ENCODE measurements at places on chromosomes 11 and 22.

GRCh38 chr11:121741761-121742361 is 289.1 kb upstream of the SORL1-AS1 start:
- no peak for DNase-seq

- DNase-seq, result no peak
Observed at GRCh38 chr22:47738472-47739013, 976.1 kb downstream of the TBC1D22A start.

DNA sequence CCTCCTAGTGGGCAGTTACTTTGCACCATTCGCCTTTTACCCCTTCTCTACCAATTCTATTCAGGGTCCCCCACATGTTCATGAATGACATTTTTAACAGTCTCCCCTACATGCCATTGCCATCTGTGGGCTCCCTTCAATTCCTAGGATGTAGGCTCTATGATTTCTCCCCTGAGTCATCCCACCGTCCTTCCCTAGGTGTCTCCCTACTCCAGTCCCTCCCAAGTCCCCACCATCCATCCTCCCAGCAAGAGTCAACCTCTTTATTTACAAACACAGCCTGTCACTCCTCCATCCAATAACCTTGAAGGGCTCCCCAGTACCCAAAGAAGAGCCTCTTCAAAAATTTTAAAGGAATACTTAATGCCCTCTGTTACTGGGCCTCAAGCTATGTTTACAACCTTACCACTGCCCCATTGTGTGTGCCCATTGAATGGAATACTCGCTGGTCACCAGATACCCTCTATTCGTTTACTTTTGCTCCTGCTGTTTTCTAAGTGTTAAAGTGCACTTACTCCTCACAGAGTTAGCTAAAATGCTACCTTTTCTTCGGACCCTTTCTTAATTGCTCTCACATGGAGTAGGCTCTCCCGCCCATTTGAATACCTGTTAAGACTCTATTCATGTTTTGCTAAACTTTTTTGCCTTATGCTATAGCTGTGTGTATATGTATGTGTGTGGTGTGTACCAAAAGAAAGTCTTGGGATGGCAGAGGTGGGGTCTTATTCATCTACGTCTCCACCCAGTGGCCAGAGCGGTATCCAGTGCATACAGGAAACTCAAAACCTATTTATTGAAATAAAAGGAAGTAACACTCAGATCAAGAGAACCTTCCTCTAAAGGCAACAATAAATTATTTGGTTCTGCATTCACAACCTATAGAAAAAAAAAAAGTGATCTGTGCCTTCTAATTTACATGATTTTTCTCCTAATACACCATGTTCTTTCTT is 235.8 kb upstream of the CCDC90B start:
- peak; percentile 29 for DNase-seq

DNA sequence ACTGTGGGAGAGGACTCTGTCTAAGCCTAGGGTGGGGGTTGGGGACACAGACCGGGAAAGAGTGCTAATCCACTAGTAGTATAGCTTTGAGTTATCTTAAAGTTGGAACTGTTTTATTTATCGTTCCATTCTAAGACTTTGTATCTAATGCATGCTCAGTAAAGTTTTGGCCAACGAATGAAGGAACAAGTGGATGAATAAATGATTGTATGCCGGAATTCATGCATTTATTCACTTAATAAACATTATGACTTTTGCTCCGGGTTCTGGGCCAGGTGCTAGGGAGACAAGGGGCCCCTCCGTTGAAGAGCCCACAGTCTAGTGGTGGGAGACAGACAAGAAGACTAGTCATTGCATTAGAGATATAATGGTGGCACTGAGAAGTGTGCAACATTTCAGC is 645 bp downstream of the RNF121 start:
- no peak for DNase-seq

DNA sequence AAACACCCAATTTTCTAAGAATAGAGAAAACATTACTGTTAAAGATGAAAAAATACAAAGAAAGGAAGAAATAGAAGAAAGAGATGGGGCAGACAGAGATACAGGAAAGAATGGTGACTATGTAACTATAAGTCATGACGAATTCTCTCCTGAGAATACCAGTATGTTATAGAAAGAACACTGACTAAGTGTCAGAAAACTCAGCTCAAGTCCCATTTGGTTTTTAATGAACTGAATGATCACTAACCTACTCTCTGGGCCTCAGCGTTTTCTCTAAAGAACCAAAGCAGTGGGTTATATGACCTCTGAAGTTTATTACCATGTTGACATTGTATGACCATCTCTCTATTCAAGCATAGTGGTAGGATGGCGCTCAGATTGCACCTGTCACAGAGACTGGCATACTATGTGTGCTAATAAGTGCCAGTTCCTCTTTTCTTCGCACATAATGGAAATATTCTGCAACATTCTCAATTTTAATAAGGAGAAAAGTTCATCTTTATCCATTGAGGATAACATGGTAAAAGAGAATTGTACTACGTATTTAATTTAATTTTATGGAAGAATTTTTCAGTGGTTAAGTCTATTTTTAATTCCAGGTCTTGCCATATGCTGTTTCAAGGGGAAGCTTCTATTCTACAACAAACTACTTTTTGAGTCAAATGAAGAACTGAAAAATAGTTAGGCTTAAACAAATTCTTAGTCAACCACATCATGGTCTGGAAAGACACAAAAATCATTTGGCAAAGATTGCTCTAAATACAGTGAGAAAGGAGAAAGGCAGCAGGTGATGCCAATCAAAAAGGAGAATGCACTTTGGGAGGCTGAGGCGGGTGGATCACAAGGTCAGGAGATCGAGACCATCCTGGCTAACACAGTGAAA is 25.0 kb upstream of the EED start:
- no peak for DNase-seq

- no peak for DNase-seq
Observed at GRCh38 chr11:76797341-76798201, 14.4 kb downstream of the TSKU start.

DNA sequence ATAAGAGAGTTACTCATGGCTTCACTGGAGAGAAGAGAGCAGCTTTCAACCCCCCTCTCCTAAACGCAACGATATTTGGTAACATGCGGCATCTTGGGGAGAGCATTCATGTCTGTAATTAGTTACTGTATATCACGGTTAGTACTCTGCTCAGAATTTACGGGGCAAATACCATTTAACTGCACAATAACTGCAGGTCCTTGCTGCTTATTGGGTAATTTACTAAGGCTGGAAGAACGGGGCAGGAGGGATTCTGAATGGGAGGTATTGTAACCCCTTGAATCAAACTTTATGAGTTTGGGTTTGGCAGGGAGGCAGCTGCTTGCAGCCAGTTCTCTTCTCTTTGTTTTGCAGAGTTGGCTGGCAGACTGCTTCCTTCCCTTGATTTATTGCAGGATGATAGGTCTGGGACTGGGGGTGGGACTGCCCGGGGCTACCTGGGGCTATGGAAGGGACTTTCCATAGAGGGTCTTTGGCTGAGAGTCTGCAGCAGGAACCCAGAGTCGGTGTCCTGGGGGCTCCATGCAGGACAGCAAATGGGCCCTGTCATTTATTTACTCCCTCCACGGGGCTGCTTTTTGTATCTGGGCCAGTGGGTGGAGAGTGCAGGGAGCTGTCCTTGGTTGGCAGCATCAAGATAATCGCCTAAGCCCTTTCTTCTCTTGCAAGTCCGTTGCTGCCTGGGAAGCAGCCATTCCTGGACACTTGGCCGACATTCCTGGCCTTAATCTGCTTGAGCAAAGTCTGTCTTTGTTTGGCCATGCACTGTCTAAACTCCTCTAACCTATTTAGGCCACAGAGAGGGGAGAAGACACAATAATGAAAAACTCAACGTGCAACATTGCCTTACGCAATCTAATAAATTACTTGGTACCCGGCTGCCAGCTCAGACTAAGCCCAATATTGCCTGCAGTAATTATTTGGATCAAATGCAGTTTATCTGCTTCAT is 188.9 kb downstream of the ST3GAL4 start:
- DNase-seq, result no peak

- DNase-seq, result no peak
Observed at GRCh38 chr11:131584785-131585592, 214.6 kb downstream of the NTM start.

- DNase-seq, result peak; percentile 62
Observed at GRCh38 chr11:46357483-46357936, 10.2 kb downstream of the DGKZ start.

- peak; percentile 66 for DNase-seq
Observed at GRCh38 chr11:66950112-66950535, 8.1 kb downstream of the PC start.

- no peak for DNase-seq
Observed at GRCh38 chr11:79340535-79340934, 100.3 kb downstream of the TENM4 start.

GRCh38 chr11:47499161-47499560 is 50.2 kb upstream of the RAPSN start:
- DNase-seq, result no peak

GRCh38 chr11:77300695-77301094 is 791 bp downstream of the GDPD4 start:
- no peak for DNase-seq

DNA sequence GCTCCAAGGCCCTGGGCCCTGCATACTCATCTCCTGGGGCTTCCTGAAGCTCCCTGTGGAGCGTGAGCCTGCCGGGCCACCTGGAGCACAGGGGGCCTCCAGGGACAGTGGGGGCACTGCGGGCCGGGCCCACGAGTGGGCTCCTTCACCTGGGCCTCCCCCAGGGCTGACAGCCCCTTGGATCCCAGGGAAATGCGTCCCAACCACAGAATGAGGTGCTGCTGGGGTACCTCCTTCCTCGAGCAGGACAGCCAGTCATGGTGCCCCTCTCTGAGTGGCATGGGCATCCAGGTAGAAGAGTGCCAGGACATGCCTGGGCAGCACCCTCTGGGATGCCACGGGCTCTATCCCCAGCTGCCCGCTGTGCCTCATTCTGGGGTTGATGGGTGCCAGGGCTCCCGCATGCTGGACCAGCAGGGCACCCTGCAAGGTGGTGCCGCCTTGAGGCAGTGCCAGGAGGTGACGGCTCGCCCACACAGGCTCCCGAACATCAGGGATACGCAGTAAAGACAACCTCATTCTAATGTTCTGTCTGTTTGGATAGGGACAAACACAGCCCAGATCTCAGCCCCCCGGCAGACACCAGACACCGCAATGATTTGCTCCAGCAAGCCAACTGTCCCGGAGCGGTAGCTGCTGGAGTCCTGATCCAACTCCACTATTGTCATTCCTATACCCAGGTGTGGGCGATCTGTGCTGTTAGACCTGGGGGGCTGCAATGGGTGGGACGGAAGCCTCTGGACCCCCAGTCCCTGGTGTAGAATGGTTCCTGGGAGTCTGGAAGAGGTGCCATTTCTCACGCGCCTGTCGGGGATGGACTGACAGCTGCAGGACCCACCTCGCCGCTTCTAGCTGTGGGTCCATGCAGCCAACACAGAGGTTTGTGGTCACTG is 25.8 kb downstream of the KRTAP5-5 start:
- no peak for DNase-seq

- no peak for DNase-seq
Observed at GRCh38 chr11:118223992-118224391, 819 bp downstream of the JAML start.

- no peak for DNase-seq
Observed at GRCh38 chr11:45646275-45646927, 19.0 kb downstream of the CHST1 start.

- no peak for DNase-seq
Observed at GRCh38 chr11:128701086-128701485, 7.2 kb downstream of the FLI1 start.

GRCh38 chr11:110762590-110762989 is 50.4 kb upstream of the ARHGAP20 start:
- no peak for DNase-seq

GRCh38 chr11:129613071-129613470 is 202.6 kb upstream of the TMEM45B start:
- no peak for DNase-seq

DNA sequence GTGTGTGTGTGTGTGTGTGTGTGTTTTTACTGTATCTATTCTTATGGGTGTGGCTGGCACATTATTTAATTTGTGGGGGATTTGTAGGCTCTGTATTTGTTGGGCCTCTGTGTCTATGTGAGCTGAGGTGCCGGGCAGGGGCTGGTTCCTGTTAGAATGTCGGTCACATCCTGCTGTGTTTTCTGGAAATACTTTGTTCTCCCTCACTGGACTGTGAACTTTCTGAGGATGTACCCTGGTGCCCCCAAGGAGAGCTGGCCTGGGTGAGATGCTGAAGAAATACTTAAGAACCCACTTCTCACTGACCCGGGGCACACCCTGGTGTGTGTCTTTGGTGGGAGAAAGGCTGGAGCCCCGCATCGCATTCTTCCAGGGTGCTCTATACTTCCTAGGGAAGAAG is 28.6 kb downstream of the KIAA1671 start:
- DNase-seq, result no peak

- DNase-seq, result no peak
Observed at GRCh38 chr11:100778166-100778785, 91.2 kb downstream of the ARHGAP42 start.
